ENCODE measurements at places on chromosomes 3 and 15.

DNA sequence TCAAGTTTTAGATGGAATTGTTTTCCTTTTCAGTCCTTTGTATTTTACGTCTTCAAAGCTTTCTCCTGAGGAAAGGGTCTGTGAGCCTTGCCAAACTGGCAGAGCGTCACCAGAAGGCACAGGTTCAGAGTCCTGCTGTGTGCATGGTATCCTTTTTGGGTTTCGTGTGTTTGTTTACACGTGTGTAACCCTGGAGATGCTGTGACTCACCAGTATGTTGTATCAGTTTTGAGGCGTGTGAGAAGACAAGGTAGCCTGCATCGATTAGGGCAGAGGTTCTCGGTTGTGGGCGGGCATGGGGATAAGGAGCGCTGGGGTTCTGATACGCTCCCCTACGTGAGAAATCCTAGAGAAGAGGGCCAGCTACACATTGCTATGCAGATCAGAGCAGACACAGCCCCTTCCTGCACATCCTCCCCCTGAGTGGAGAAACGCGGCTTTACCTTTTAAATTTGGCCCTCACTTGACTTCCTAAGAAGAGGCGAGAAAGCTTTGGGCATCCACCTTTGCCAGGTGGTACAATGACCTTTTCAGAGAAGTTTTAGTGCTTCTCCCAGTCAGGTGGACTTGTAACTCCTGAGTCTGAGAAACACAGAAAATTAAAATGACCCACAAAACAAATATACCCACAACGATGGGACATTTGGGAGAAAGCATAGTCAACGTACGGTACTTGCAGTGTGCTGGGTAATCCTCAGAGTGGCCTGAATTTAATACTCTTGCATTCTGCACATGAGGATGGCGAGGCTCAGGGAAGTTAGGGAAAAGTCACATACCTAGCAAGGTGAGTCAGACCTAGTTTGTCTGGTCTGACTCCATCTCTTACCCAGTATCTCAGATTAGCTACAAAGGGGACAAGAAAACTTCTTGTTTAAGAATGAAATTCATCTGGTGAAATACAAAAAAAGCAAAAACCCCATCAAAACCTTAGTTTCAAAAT is 38.1 kb downstream of the TRAK1 start:
- DNase-seq, result peak; percentile 27

GRCh38 chr15:52785672-52786406 is 4.3 kb downstream of the ONECUT1 start:
- no peak for DNase-seq

- peak; percentile 86 for DNase-seq
Observed at GRCh38 chr3:156615592-156616173, 58.7 kb upstream of the TIPARP start.

DNA sequence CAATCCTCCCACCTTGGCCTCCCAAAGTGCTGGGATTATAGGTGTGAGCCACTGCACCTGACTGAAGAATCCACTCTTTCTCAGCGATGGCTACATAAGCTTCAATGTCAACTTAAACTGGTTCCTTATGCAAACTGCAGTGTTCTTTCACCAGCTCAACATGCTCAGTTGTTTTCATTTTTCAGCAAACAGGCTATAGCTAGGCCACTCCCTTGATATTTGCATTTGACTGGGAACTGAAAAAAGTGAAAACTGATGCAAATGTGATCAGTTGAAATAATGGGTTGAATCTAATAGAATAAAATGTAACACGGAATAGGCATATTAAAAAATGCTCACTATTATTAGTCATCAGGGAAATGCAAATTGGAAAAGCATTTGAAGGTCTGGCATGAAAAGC is 74.2 kb upstream of the GCNT3 start:
- no peak for DNase-seq

DNA sequence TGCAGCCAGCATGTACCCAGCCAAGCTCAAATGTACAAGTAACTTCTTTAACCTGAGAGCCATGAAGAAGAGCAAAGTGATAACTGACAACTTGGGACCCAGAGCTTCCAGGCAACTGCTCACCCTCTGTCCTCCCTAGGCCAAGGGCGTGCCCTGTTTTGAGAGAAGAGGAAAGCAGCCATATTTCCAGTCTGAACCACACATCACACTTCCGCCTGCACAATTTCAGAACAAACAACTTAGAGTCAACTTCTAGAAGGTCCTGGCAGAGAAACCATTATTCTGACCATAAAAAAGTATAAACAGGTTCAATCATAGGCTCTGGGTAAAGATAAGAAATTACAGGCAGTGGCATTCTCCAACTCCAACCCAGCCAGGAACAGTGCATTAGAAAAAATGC is 50.1 kb downstream of the ITGB5 start:
- DNase-seq, result no peak

GRCh38 chr3:128863560-128863959 is 15.9 kb upstream of the ACAD9 start:
- DNase-seq, result no peak

DNA sequence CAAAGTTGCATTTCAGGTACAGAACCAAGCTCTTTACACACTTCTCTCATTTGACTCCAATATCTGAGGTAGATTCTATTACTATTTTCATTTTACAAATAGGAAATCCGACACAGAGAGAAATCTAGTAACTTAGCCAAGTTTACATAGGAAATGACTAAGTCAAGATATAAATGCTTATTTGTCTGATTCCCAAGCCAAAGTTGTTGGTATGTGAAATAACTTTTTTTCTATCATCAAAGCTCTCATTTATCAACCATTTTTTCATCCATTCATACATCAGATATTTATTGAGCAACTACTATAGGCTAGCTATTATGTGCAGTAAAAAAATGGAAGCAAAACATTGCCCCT is 89.2 kb upstream of the MITF start:
- no peak for DNase-seq

Data from astrocyte of the hippocampus (primary cell).